Lower lobe of right lung (tissue), 2 donors: ENCODE measurements at places on chromosomes 5 and 9.
A peak's percentile ranks its signal among the peaks of the same experiment; 100 is the strongest.

DNA sequence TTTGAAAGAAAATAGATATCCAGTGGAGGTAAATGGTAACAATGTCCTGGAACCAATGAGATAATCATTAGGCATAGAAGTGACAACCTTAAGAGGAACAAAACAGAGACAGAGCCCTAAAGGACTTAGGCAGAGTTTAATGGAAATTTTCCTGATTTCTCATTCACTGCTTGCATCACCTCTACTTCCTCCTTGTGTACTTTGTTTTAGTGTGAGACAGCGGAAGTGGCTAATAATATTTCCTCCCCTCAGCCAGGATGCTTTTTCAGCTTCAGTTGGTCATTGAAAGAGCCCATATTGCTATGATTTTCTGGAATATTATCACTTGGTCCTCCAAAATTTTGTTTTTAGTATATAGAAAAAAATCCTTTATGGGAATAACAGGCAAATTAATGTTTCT lies 153.4 kb upstream of the MPDZ start:
- no peak for DNase-seq

- DNase-seq, result no peak
Observed at GRCh38 chr5:121833617-121834016, 18.1 kb upstream of the FTMT start.

DNA sequence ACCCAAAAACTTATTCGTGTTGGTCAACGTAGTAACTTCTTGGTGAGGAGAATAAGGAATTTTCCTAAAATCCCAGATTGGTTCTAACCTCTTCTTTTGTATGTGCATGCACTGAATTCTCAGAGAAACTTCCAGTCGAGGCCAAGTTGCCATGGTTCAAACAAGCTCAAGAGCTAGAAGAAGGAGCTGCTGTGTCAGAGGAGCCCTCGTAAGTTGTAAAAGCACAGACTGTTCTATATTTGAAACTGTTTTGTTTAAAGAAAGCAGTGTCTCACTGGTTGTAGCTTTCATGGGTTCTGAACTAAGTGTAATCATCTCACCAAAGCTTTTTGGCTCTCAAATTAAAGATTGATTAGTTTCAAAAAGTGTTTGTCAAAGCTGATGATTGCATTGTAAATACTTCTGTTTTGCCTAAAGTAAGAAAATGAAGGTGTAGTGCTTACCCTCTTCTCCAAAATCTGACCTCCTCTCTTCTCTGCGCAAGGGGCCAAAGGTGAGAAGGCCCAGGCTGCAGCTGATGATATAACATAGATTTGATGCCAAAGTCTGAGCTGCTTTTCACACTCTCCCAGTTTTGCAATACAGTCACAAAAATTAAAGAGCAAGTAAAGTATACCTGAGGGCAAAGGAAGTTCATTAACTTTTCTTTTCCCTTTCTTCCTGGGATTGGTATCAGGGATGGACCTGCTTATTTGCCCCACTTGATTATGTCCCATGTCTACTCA lies 210.8 kb downstream of the ADAMTSL1 start:
- no peak for DNase-seq

DNA sequence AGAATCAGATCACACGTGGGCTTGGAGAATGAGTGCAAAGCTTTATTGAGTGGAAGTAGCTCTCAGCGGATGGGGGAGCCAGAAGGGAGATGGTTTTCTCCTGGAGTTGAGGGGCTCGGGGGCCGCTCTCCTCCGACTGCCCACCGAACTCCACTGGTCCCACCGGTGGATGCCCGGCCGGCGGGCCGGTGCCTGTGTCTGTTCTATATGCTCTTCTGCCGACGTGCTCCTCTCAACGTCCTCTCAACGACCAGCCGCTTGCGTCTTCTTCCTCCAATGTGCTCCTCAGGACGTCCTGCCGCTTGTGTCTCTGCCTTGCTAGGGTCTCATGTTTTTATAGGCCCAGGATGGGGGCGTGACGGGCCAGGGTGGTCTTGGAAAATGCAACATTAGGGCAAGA lies 161.9 kb downstream of the MUSK start:
- DNase-seq, result no peak

- DNase-seq, result no peak
Observed at GRCh38 chr9:92780206-92780605, 15.6 kb upstream of the BICD2 start.

GRCh38 chr9:33082128-33082527 lies 5.7 kb upstream of the SMU1 start:
- no peak for DNase-seq

DNA sequence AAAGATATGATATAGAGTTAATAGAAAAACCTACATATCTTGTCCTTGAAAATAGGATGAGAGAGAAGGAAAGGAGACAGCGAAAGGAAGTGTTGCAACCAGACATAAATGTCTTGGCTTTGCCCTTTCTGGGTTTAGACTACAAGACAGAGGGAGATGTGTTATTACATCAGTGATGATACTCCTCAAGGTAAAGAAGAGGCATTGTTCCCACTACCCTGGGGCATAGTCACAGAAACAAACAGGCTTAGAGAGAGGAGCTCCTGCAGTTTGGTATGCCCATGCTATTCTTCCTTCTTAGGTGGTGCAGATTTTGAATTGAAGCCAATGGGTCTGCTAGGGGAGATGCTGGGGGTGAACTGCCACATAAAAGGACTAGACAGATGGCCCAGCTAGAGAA lies 166.8 kb upstream of the RFX3 start:
- no peak for DNase-seq

- no peak for DNase-seq
Observed at GRCh38 chr5:39190311-39191102, 28.9 kb downstream of the FYB1 start.

DNA sequence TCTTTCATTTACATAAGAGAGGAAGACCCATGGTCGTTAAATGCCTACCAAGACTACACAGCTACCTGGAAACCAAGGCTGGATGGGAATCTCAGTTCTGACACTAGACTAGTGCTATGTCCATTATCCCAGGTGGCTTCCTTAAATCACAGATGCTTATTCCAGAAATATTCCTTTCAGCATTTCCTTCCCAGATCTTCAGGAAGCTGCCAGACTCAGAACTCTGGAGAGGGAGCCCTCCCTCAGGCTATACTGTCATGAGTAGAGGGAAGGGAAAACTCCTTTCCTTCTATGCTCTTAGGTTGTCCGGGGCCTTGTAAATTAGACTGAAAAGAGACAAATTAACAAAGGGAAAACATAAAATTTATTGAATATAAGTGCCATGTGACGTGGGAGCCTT lies 20.8 kb downstream of the FREM1 start:
- no peak for DNase-seq

DNA sequence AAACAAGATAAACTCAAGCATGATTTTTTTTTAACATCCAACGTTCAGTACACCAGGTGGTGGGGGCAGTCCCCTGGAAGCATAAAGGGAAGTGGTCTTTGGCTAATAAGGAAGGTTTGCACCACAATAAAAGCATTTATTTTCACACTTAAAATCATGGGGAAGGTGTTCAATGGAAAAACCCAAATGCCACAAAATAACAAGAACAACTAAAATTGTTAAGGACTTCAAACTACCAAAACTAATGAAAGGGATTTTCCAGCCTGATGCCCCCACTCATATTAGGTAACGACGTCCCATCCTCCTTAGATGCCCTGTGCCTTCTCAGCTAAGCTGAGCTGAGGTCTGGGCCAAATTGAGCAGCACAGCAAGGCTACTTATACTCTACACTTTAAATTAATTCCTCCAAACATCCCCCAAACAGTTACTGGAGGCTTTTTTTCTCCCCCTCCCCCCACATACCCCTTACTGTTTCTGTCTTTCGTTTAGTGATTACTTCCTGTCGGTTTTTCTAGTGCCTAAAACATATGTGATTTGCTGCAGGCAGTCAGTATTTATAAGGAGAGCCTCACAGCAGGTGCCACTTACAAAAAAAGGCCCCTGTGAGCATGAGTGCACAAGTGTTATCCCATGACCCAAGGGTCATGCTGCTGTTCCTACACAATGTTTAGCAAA lies 259.7 kb upstream of the ZNF608 start:
- DNase-seq, result no peak

GRCh38 chr9:37920471-37921167 lies 16.7 kb upstream of the SLC25A51 start:
- no peak for DNase-seq

- no peak for DNase-seq
Observed at GRCh38 chr9:23842565-23843129, 16.6 kb upstream of the ELAVL2 start.

- peak; percentile 61 for DNase-seq
Observed at GRCh38 chr9:113589407-113589806, 125.9 kb downstream of the RGS3 start.

- DNase-seq, result no peak
Observed at GRCh38 chr5:163595932-163596607, 90.7 kb downstream of the MAT2B start.

- no peak for DNase-seq
Observed at GRCh38 chr5:50720061-50720710, 53.7 kb downstream of the PARP8 start.

DNA sequence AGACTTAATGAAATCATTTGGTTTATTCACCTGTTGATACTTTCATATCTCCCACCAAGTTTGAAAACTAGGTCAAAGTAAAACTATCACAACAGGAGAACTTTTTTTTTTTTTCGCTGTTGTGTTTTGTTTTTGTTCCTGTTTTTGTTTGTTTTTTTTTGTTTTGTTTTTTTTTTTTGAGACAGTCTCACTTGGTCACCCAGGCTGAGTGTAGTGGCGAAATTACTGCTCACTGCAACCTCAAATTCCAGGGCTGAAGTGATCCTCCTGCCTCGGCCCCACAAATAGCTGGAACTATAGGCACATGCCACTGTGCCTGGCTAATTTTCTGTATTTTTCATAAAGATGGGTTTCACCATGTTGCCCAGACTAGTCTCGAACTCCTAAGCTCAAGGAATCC lies 49.3 kb downstream of the MLLT3 start:
- no peak for DNase-seq

GRCh38 chr5:66851306-66851705 lies 255.1 kb downstream of the MAST4 start:
- no peak for DNase-seq

GRCh38 chr9:106403081-106403480 lies 459.9 kb upstream of the ZNF462 start:
- no peak for DNase-seq

- DNase-seq, result no peak
Observed at GRCh38 chr9:12204512-12204911, 488.7 kb upstream of the TYRP1 start.

DNA sequence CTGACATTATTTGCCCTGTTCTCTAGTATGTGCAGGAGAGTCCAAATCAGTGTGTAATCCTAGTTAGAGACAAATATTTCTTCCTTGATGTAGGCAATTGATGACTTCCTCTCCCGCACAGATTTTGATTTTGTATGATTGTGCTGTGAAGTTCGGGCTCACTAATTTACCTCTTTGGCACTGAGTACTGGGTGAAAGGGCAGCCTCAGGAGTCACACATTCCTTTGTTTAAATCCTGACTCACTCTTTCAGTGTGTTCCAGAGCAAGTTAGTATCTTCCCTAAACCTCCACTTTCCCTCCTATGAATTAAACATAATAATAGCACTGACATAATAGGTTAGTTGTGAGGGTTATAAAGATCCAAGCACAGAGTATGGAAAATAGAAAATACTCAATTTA lies 269.7 kb downstream of the ISL1 start:
- DNase-seq, result no peak

- DNase-seq, result no peak
Observed at GRCh38 chr9:126942399-126942798, 27.8 kb downstream of the RALGPS1 start.

DNA sequence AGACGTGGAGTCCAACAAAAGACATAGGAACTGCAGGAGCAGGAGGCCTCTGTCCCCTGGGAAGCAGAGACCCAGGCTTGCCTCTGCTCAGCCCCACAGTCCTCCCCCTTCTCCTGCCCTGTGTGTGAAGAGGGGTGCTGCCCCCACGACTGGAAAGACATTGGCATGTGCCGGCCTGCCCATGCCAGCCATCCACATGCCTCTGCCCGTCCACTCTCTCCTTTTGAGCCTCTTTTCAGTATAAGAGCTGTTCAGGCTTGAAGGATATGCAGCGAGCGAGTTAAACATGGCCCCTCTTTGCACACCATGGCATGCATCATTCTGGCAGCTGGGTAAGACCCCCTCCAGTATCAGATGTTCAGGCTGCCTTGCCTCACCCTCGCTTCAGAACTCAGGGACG lies 159.7 kb upstream of the OTULINL start:
- no peak for DNase-seq

DNA sequence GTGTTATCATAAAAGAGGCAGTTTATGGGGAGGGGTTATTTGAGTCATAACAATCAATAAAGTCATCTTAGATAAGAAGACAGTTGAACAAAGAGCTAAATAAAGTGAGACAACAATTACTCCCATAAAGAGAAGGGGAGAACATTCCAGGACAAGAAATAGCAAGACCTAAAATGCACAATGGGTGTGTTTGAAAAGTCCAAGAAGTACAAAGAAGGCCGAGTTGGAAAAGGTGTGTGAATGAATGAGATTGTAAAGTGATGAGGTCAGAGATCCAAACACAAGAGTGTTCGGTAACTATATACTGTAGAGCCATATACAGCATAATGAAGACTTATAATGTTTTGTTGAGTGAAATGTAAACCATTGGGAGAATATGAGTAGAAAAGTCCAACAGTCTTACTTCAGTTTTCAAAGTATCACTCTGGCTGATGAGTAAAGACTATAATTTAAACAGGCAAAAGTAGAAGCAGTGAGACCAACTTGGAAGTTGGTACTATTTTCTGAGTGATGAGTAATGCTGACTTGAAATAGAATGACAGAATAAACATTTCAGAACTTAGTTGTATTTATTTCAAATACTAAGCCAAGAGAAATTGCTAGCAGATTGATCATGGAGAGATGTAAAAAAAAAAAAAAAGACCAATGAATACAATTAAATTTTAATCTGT lies 868.7 kb upstream of the CDH9 start:
- no peak for DNase-seq

GRCh38 chr5:143244990-143245389 lies 158.5 kb downstream of the NR3C1 start:
- no peak for DNase-seq

DNA sequence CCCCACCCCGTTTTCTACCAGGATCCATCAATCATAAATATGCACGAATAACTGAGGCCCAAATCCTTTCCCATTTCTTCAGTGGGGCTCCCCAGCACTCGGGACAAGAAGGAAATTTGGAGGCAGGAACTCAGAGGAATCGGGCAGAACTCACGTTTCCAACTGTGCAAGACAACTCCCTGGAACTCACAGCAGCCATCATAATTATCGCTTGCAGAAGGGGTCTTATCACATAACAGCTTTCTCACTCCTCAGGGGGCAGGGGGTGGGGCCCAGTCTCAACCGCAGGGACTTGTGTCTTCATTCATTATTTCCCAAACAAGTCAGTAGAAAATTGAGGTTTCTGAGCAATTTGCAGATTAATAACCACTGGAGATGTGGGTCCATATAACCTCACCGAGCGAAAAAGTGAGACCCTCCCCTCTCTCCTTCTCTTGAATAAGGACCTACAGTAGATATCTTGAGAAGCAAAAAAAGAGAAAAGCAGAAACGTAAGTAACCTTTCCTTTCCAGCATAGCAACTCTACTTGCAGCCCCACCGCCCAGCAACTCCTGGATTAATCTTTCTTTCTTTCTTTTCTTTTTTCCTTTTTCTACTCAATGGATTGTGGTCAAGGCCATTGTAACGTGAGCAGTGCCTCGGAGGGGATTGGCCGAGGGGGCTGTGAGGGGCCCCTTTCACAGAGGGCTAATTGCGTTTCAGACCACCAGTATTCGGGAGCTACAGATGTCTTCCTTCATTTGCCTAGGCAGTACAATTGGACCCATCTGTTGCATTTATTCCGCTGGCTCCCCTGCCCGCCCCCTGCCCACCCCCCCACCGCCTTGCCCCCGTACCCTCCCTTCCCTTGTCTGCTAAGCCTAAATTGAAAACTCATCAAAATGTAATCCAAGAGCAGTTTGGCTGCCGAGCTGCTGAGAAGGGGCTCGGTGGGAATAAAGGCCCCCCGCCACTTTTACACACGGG lies 24.7 kb upstream of the TIFAB start:
- DNase-seq, result no peak
